Placental pericyte (primary cell): ENCODE measurements at places on chromosomes 12 and 14. TPM values are rescaled to one million over a fixed set of nuclear protein-coding genes. Genes with fewer than 3 reads are reported as not detected.

The NEUROD4 gene
- not detected in 2 replicates for total RNA-seq

The CABP1 gene
- not detected in 2 replicates for total RNA-seq

The ASB2 gene
- total RNA-seq: 1.1 TPM in 1 of 2 replicates, not detected in the other

The OR4E2 gene
- total RNA-seq: not detected in 2 replicates

The NKX2-1 gene
- not detected in 2 replicates for total RNA-seq

The SLCO1A2 gene
- 0.22 and 0.29 TPM in 2 replicates for total RNA-seq

The ALKBH2 gene
- total RNA-seq: 8.3 and 10.5 TPM in 2 replicates

The CLEC14A gene
- total RNA-seq: under 0.01 and 0.29 TPM in 2 replicates
